ENCODE measurements at places on chromosomes 16 and 17.

- no peak for DNase-seq
These were observed 422 bp downstream of the CD300LF start for GRCh38 chr17:74712301-74712700.

GRCh38 chr16:4679850-4680636 is 13.3 kb upstream of the NUDT16L1 start:
- DNase-seq = no peak

DNA sequence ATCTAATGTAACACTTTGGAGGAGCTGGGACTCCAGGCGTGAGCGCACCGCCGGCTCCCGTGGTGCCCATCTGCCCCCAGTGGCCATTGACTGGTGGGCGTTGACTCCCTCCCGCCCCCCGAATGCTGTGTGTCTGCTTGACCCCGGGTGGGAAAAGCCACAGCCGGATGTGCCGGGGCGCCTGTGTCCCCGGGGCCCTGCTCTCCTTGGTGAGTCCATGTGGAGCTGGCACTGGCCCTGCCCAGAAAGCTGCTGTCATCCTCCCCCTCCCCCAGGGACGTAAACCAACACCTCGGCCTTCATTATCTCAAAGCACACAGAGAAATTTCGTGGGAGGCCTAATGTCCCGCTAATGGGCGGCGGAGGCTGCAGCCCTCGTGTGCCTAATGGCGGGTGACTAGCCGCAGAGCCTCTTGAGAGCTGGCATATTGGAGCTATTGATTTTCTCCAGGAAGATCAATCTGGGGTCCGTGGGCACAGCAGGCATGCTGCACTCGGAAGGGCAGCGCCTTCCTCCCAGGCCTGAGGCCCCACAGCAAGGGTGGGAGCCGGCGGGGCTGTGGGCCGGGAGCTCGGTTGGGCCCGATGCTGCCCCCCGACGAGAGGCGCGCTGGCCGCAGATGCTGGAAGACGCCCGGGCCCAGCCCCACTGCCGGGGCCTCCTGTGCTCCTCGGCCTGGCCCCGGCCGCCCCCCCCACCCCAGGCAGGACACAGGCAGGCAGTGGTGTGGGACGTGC is 4.0 kb upstream of the PERCC1 start:
- no peak for DNase-seq

DNA sequence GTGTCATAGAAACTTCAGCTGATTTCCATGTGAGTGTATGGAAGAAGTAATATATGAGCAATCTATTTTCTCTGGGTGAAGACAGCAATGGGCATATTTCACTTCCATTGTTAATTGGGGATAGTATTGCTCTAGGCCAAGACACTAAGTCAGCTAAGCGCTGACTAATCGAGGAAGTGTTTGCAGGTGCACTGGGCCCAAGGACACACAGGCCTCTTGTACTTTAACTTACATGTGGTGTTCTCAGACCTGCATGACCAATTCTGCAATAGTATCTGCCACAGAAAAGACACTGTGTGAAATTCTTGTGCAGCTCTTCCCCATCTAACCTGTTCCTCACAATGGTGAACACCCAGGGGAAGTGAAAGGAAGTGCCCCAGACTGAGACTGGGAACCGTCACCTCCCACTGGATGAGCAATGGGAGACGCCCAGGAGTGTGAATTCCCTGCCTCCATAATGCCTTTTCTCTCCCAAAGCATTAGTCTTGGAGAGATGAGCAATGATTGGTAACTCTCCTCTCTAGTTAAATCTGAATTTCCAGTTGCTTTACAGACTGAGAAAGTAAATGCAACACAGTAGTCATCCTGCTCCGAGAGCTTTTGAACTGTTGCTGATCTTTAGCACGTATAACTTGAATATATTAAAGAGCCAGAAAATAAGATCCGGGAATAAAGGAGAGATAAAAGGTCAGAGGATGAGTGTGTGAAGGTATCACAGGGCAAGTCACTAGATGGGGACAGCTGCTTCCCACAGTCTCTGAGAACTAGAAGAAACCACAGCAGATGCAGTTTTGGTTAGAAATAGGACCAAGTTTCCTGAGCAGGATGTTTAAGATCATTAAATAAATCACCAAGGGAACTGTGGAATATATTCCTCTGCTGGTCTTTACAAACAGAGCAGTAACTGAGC is 82.6 kb downstream of the CDK5R1 start:
- DNase-seq = no peak

- peak; percentile 10 for DNase-seq
These were observed 62.6 kb upstream of the TEKT1 start for GRCh38 chr17:6894206-6894528.

DNA sequence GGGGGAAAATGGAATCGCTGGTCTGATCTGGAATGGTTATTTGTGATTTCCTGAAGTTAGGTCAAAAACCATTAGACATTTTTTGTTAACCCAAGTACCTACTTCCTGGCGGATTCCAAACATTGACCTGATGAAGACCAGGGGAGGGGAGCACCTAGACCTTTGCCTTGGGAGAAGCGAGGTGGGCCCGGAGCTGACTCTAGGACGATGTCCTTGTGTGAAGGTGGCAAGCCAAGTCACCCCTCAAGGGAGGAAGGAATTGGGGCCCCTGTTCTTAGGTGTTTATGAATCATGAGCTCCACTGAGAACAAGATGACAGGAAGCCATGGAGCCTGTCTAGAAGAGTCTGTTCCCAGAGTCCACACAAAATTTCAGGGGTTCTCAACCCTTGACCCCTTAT is 204.9 kb upstream of the FOXF1 start:
- no peak for DNase-seq

DNA sequence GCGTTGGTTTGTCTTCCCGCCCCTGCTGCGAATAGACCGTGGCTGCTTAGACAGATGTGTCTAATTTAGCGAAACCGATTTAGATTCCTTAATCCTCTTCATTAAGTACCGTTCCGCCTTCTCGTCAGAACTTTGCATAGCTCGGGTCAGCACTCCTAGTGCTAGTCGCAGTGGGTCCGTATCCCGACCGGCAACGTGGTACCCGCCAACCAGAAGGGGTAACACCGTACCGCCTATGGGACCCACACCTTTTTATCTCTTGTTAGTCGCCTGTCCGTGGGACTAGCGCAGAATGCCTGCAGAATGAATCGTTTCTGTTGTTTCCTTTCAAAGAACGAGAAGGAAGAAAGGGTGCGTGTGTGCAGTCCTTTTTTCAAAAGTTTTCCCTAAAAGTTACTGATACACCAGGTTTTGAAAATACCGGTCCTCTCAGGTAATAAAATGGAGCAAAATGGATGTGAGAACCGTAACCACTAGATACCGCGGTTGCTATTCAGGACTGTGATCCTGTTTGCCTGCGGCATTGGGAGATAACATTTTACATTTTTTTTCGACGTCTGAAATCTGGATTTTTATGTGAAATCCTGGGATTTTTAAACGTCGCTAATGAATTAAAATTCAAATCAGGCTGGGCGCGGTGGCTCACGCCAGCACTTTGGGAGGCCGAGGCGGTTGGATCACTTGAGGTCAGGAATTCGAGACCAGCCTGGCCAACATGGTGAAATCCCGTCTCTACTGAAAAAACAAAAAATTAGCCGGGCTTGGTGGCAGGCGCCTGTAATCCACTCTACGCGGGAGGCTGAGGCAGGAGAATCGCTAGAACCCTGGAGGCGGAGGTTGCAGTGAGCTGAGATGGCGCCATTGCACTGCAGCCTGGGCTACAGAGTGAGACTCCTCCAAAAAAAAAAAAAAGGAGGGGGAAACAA is 998 bp upstream of the SRSF1 start:
- no peak for DNase-seq
